ENCODE measurements at places on chromosomes 6 and 20. TPM values are rescaled to one million over a fixed set of nuclear protein-coding genes. Genes with fewer than 3 reads are reported as not detected.

The RIPPLY2 gene
- total RNA-seq, result 0.86 TPM

The SYTL3 gene
- 8.7 TPM for total RNA-seq

GRCh38 chr20:16352321-16352720 lies 220.9 kb downstream of the KIF16B start:
- DNase-seq, result no peak

The BNIP5 gene
- total RNA-seq, result not detected

DNA sequence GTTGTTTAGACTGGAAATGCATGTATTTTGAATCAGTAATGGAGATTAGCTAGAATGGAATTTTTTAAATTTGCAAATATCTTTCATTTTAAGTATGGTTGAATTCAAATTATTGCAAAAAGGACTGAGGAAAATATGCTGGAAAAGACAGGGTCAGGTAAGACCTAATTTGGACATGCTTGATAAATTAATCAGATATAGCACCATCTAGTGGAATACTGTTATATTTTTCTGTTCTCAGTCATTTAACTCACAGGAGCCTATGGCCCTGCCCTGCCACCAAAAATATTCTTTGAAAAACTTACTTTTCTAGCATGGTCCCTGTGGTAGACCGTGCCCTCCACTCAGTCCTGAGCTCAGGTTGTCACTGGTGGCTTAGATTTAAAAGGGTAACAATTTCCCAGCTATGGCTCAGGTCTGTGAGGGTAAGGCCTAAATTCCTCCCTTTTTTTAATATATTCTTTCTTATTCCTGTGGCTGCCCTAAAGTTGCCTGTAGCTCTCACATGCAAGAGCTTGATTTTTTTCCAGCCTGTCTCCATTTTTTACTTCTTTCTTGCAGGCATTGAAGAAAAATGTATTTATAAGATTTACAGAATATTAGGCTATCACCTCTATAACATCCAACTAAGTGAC lies 25.3 kb upstream of the KIAA1586 start:
- DNase-seq, result no peak

GRCh38 chr6:125154761-125155135 lies 1.2 kb downstream of the TPD52L1 start:
- peak; percentile 44 for DNase-seq

GRCh38 chr6:64293298-64293697 lies 657.7 kb downstream of the PHF3 start:
- DNase-seq, result no peak

DNA sequence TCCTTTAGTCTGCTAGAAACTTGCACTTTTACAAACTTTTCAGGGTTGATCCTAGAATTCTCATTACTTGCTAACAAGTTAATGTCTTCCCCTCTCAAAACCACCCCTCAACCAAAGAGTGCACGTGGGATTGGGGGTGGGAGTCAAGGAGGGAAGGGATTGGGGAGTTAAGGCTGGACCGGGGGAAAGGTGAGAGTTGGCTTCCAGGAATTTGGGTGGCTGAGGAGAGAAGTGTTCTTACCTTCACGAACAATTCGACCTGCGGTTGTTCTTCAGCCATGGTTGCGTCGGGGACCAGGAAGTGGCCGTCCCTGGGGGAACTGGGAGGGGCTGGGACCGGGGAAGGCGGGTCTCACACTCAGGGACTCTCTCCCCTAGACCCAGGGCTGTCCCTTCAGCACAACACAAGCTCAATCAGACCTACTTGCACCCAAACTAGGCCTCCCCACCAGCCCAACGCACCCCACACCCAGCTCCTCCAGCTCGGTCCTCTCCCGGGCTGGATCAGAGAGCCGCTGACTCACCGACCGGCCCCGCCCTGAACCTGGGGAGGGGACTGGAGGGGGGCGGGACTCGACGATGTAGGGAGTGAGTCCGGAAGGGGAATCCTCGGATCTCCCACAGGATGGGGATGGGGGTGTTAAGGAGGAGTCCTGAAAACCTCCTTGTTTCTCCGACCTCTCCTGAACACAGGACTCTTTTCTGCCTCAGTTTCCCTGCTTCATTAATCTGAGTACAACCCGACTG lies at the start of gene CLIC1:
TSS of gene CLIC1 (minus strand) at position 510 of the 747 bp plus-strand sequence. CDS start at position 280, 230 bp downstream.
- DNase-seq, result peak; percentile 93

DNA sequence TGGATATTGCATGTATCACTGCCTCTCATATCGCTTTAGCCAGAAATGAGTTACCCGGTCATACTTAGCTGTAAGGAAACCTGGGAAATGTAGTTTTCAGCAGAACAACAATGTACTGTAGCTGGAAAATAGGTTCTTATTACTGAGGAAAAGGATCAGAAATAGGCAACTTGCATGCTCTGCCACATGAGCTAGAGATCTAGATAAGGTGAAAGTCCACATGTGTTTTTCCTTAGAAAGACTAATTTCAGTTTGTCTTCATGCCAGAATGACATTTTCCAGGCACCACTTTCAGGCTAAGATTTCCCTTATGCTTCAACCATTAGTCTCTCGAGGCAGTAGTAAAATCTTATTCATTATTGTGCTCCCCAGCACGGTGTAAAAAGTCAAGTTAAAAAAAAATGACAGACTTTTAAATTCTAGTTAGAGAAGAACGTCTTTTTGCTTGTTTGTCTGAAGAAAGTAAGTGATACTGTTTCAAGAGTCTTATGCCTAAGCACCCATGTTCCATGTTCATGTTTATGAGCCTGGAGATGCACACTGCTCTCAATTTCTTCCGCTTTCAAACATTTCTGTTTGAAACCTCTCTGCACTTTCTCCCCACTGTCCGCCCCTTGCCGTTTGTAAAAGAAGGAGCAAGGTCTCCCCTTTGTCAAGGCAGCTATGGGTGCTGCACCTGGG lies 67.6 kb downstream of the ZNF831 start:
- DNase-seq, result no peak

The SPATS1 gene
- total RNA-seq, result not detected

DNA sequence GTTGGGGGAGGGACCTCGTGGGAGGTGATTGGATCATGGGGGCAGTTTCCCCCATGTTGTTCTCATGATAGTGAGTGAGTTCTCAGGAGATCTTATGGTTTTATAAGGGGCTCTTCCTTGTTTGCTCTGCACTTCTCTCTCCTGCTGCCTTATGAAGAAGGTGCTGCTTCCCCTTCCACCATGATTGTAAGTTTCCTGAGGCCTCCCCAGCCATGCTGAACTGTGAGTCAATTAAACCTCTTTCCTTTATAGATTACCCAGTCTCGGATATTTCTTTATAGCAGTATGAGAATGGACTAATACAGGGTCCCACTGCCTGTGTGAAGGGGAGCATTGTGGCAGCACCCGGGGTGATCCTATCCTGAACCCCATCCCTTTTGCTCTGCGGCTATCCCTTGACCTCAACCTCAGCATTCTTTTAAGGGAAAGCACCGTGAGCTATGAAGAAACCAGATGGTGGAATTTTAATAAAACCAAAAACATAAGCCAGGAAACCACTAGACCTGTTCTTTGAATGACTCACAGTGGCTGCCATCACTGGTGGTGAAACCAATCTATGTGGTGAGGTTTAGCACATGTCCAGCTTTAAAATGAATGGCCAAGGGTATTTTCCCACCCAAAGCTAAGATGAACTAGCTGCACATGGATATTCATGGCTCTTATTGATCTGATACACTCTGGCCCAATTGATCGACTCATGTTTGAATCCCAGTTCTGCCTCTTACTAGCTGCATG lies 62.2 kb downstream of the ZDHHC14 start:
- no peak for DNase-seq

The RAD21L1 gene
- not detected for total RNA-seq

The FERMT1 gene
- 41.8 TPM for total RNA-seq

DNA sequence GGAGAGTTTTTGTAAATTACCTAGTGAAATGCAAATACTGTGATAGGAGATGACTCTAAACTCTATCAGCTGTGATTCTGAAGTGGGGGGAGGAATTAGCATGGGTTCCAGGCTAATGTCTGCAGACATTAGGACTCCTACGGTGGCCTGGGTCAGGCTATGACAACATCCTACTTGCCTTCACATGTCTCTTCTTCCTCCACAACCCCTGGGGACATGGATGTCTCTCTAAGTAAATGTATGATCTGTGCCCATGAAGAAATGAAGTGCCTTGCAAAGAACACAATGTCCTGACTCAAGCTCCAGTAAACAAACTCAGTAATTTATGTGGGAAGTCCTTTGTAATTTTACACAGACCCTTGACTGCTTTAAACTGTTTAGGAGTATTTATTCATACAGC lies 165.8 kb upstream of the EEF1E1 start:
- DNase-seq, result no peak

The PACRG gene
- 9.7 TPM for total RNA-seq

The MCHR2 gene
- total RNA-seq, result not detected

- DNase-seq, result no peak
Measured at GRCh38 chr20:57180387-57180786, 86.1 kb downstream of the BMP7 start.

DNA sequence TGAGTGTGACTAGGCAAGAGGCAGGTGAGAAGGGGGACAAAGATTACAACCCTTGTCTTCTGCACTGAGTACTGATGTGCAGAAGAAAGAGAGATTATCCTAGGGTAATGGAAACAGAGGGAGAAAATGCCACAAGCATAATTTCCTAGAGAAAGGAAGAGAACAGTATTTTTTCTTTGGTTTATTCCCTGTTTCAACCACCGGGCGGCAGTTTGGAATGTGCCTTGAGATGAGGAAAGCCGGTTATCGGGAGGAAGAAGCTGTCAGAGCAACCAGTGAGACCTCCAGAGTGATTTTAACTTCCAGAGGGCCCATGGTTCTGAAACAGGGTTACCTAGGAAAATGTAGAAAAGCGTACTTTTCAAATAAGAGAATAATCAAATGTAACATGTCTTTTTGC lies 121.4 kb downstream of the REV3L start:
- DNase-seq, result no peak

GRCh38 chr20:2171266-2171790 lies 69.7 kb downstream of the STK35 start:
- DNase-seq, result no peak

- DNase-seq, result no peak
Measured at GRCh38 chr6:52510213-52510562, 66.7 kb downstream of the TRAM2 start.

DNA sequence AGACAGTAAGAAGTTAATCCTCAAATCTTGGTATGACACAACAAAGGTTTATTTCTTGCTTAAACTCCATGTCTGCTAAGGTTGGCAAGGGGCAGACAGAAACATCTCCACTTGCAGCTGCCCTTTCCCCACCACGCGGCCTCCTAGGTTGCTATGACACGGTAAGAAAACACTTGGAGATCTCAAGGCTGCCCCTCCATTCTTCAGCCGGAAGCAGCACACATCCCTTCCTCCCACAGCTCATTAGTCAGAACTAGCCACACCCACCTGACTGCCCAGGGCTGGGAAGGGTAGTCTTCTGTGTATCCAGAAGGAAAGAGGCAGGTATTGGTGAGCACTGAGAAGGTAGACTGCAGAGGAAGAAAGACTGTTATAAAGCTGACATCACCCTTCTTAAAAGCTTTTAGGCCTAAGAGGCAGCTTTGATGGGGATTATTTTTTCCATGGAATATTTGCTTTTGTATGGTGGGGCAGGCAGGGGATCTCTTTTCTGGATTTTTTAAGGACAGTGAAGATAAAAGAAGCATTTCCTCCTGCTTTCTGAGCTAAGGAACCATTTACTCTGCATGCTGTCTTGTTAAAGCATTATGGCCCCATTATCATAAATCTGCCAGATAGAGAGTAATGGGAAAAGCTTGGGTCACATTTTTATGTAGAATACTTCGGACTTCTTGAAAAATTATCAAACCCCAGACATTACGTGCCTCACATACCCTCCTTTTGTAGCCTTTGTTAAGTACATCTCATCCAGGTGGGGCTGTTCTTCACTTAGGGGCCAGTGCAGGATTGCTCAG lies 41.6 kb downstream of the MRAP2 start:
- no peak for DNase-seq

GRCh38 chr6:151310279-151310678 lies 70.5 kb downstream of the AKAP12 start:
- DNase-seq, result no peak

The IBTK gene
- total RNA-seq, result 40.6 TPM

DNA sequence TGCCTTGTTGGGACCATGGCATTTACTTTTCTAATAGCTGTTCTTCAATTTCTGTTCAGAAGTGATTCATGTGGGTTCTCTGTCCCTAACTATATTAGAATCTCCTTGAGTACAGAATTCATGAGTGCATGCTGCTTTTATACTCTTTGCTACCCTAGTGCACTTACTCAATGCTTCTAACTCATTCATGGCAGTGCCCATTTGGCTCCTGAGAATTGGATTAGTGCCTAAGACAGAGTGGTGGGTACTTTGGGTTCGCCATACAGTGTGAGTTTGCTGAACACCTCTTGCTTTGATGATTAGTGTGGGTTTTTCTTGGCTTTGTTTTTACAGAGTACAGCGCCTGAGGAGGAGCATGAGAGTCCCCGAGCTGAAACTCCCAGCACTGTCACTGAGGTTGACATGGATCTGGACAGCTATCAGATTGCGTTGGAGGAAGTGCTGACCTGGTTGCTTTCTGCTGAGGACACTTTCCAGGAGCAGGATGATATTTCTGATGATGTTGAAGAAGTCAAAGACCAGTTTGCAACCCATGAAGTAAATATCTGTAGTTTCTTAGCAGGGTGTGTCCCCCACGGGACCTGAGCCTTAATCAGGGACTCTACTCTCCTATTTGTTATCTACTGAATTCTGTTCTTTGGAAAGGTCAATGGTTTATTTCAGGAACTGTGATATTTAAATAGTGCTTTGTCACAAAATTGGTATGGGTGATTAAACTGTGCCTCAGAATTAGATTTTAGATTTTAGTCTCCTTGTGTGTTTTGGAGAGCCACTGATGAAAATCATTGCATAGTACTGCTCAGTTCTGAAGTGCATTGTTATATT lies 150.7 kb downstream of the UTRN start:
- no peak for DNase-seq

The HLA-A gene
- total RNA-seq, result 304 TPM

GRCh38 chr6:146598772-146599405 lies at the start of gene ADGB:
Gene ADGB, plus strand, starts transcription at chr6:146598972. Its CDS starts 69 bp downstream, at chr6:146599041.
- DNase-seq, result no peak

DNA sequence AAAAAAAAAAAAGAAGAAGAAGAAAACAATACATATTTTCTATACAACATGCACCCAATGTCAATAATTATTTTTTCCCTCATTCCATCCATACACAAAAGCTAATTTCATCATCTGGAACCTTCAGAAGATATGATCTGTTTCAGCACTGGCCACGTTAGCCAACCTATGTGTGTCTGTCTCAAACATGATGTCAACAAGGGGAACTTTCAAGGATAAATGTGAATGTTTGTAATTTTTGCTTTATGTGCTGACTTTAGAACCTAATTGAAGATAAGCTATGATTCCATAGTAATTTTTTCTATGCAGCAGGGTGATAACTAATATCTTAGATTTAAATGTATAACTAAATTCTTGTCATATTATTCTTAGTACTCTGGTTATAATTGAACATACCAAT lies 37.9 kb downstream of the IPCEF1 start:
- DNase-seq, result no peak

Data from ureter (tissue), 1 donor.